NCI-H524 (cell line): ENCODE measurements at places on chromosomes 7 and 10.

- DNase-seq: no peak
These were observed 219.3 kb upstream of the PRSS58 start for GRCh38 chr7:142477079-142477651.

DNA sequence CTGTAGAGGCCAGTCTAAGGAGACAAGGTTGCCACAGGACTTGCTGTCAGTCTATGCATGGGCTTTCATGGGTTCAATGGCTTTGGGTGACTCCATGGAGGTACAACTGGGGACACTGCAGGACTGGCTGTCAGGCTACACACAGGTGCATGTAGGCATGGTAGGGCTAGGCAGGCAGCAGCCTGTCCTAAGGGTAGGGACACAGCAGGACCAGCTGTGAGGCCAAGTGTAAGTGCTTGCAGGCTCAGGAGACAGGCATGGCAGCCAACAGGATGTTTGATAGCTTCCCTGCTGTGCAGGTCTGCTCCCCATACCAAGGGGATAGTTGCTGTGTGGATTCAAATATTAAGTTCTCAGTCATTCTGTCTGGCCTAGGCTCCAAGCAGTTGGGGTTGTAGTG is 181.0 kb upstream of the NPY start:
- no peak for DNase-seq

GRCh38 chr7:41916450-41916927 is 213.6 kb upstream of the INHBA start:
- DNase-seq: no peak

DNA sequence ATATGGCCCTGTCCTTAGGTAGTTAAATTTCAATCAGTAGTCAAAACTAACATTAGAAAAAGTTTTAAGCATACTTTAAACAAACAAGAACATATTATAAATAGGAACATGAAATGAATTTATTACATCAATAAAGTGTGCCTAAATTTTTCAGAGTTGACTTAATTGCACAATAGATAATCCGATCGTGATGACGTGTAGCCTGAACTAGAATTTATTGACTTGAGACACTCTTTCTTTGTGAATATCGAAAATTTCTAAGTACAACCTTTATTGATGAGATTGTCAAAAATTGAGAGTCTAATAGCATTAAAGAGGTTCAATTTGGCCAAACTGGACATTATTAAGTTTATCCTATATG is 56.0 kb downstream of the CALD1 start:
- DNase-seq: no peak

DNA sequence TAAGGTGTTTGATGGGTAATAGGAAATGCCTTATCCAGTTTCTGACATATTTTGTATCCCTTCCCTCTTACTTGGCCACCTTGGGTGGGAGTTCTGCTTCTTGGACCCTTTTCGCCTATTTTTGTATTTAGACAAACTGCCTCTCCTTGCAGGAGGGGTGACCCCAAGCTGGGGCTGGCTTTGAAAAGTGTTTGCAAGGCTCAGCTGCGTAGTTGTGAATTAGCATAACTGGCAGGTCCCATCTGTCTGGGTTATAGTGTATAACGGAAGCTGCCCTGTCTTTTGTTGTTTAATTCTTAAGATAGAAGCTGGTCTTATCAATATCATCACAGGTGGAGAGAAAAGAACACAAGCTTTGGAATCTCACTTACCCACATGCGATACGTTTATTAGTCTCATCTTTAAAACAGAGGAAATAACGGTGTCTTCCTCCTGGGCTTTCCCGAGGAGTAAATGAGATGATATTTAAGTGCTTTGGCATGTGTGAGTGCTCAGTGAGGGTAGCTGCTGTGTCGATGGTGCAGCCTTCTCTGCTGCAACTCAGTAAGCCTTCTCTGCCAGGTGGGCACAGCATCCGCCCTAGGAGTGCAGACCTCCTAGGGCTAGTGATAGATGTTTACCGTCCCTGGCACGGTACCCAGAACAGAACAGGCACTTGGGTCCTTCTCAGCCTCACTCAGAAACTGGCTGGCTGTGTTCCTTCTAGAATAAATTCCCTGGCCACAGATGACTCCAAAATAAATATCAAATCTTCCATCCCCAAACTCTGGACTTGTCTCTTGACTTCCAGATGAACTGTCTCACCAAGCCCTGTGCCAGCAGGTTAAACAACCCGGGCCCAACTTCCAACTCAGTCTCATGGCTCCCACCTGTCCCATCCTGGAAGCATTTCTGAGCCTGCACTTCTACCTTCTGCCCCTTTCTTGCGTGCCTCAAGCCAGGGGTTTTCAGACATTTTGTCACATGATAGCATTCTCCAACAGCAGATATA is 227.3 kb downstream of the GFRA1 start:
- DNase-seq: peak; percentile 18

- DNase-seq: no peak
These were observed 74.2 kb upstream of the ZNF716 start for GRCh38 chr7:57375783-57376182.

DNA sequence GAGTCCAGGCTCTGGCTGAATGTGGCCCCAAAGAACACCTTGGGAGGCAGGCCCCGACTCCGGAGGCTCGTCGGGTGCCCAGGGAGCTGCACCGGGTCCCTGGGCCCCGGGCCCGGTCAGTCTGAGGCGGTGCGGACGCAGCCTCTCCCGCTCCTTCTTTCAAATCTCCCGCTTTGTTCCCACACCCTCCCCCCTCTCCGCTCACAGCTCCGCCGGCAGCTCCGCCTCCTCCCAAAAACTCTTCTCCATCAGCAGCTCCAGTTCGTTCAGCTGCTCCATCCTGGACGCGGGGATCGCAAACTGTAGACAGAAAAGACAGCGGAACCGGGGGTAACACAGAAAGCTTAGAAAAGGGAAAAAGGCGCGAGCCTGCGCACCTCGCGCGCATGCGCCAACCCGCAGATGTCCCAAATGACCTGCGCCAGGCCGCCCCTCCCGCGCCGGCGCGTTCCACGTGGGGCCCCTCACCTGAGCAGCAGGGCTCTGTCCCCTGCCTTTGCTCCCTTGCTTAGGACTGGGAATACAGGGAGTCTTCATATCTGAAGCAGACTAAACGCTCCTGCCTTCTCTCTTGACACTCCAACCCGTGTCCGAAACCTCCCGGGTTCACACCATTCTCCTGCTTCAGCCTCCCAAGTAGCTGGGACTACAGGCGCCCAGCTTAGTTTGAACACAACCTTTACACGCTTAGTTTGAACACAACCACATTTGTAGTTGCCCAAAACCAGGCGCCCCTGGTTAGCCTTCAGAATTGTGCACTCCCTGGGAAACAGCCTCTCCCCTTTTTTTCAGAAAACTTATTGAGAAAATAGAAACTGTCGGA is at the start of gene DNA2:
Gene DNA2, minus strand, starts transcription at position 388 of the 823 bp plus-strand sequence. Its CDS starts 109 bp downstream, at position 279.
- peak; percentile 64 for DNase-seq

- no peak for DNase-seq
These were observed 32.0 kb upstream of the FERD3L start for GRCh38 chr7:19177269-19177668.

DNA sequence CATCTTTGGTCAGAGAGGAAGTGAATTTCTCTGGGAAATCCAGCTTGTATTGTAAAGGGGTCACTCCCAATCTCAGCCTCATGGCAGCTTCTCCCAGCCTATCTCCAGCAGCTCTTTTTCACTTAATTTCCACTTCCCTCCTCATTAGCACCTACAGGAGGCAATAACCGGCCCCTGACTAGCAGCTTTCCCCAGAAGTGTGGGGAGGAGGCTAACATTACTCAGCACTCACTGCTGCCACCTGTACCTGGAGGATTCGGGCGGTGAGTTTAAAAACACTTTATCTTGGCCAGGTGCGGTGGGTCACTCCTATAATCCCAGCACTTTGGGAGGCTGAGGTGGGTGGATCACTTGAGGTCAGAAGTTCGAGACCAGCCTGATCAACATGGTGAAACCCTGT is 3.8 kb downstream of the NODAL start:
- no peak for DNase-seq

- no peak for DNase-seq
These were observed 669 bp downstream of the PI4K2A start for GRCh38 chr10:97640868-97641811.

- no peak for DNase-seq
These were observed 20.7 kb downstream of the MTURN start for GRCh38 chr7:30155481-30155880.

DNA sequence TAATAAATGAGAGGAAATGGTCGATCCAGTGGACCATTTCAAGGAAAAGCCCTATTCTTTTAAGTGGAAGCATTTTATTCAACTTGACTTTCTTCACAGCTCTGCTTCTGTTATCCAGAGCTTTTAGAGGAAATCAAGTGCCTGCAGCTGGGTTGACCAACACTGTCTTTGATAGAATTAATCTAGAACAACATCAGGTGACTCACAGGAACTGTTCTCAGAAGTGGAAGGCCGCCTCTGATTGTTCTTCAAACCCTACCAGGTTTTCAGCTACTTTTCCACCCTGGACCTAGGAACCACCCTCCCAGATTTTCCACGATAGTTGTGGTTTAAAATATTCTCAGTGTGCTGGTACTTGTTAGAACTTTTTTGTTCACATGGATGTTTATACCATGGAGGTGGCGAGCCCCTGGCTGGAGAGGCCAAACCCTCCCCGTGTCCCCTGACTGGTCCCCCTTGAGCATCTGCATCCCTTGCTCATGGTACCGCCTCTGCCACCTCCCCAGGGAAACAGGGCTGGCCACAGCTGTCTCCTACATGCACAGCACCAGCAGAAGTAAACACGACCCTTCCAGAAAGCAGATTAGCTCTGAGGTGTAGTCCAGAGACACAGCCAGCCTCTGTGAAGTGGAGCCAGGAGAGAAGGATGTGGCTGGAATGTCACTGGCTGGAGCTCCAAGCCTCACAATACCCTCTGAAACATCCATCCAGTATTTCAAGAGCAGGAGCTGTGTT is 293.3 kb downstream of the USP6NL start:
- no peak for DNase-seq

DNA sequence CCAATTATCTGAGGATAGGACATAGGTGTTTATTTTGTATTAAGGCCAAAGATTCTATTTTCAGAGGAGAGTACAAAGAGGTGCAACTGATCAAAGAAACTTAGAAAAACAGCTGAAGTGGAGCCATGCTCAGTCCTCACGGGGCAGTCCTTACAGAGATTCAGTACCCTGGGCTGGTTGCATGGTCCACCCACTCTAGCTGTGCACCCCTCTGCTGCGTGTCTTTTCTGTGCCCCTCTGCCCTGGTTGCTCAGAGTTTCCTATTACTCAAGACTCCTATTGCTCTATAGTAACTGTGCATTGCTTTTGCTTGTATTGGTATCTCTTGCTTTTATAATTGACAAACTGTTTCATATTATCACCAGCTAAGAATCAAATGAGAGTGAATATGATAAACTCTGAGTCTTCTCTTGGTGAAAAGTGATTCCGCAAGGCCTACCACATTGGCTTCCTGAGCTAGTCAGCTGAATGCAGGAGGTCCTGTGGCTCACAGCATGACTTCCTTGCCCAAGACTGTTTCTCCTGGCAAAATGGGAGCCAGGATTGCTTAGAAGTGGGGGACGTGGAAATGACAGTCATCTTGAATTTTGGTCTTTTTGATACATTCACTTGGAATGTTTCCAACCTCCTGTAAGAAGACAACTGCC is 137.0 kb downstream of the GLCCI1 start:
- no peak for DNase-seq

DNA sequence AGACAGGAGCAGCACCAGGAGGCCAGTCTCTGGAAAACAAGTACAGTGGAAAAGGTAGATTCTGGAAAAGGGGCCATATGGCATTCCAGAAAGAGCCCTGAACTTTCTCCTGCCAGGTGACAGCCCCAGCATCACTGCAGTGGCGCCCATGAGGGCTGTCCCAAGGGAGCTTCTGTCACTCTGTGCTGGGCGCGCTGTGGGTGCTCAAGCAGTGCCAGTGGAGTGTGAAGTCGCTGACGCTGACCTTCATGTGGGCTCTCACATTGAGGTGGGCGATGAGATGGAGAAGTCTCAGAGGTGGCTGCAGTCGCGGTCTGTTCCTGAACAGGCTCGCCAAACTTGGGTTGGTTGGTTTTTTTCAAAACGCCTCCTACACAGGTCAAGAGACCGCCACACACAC is 38.2 kb downstream of the FKBP6 start:
- DNase-seq: no peak

DNA sequence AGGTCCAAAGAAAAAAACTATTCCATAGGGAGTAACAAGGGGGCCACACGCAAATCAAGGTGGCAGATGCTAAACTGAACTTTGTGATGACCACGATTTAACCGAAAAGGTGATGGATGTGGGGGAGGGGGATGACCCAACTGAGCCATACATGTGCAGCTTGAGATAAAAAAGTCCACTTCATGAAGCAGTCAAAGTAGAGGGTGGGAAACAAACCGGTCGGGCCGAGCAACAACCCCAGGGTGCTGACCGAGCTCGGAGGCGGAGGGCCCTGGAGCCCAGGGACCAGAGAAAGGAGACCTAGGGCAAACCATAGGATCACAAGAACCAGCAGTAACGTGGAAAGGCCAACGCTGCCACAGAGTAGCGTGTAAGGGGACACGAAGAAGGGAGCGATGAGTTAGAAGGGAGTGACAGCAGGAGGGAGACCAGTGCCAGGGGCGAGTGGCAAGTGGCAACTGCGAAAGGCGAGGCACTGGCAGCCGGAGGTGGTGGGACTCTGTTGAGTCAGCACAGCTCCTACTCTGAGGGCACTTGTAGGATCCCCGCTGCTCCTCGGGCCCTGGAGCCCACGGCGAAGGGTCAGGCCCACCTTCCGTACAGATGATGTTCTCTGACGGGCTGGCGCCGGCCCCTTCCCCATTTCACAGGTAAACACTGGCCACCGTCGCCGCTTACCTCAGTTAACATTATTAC is 540 bp downstream of the SNX13 start:
- peak; percentile 13 for DNase-seq

DNA sequence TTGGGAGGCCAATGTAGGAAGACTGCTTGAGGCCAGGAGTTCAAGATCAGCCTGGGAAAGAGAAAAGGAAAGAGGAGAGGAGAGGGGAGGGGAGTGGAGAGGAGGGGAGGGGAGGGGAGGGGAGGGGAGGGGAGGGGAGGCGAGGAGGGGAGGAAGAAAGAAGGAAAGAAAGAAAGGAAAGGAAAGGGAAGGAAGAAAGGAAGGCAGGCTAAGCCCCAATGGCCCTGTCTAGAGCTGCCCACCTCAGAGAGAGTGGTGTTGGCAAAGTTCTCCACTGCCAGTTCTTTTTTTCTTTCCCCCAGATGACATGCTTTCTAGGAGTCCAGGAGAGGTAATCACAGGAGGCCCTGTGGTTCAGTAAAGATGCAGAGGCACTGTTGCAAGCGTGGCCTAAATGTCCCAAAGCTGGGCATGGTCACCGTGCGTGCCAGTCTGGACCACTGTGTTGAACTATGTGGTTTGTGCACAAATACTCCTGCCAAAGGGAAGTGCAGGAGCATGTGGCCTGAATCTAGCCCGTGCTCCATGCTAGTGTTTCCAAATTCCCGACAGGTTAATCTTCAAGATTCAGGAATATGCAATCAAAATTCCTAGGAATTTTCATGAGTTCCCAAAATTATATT is 39.7 kb downstream of the ODAD2 start:
- no peak for DNase-seq

GRCh38 chr7:151727579-151728285 is 149.2 kb downstream of the PRKAG2 start:
- DNase-seq: no peak

- no peak for DNase-seq
These were observed 68.6 kb downstream of the UNCX start for GRCh38 chr7:1301054-1301881.
